ENCODE measurements at places on chromosomes 7 and 10.

- no peak for DNase-seq
These were observed 1.1 kb downstream of the MARVELD1 start for GRCh38 chr10:97714401-97715258.

DNA sequence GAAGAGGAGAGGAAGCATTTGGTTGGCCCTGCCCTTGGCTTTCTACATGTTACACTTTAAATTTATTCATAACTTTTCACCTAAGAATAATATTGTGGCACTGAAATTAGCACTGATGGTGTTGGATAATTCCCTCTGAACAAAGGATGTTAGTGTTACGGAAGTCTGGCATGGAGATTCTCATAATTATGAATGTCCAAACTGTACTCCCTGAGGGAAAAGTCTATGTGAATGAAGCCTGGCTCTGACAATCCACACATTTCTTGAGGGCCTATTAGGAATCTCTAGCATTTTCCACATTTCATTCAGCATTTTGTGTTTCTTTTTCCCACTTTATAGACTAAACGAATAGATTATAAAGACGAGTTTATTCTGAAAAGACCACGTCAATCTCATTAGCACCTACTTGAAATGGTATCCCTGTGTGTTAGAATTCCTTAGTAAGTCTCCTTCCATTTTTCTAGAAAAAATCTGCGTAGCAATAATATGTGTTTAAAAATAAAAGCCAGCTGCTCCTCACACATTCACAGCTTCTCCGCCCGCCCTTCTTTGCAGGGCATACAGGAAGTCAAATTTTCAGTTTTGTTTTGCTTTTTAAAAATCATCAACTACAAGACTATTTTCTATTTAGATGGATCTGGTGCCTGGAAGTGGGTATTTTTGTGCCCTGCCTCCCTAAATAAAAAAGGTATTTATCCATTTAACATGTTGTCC is 131.8 kb upstream of the PALS2 start:
- no peak for DNase-seq

DNA sequence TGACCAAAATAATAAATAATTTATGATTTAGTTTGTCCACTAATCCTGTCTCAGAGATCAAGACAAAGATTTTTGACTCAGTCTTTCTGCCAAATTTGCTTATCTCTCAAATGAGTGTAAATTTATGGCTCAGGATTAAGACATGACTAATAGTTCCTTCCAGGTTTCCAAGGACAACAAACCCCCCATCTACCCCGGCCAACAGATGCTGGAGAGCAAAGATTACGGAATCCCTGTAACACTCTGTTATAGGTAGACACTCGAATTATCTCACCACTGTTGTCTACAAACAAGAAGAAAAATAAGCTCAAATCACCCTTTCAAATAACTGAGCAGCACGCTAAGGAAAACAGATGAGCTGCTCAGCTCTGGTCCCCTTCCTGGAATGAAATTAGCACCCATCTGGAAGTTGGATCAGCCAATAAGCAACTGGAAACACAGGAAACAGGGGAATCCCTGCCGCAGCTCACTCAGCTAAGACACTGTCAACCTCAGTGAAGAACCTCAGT is 56.8 kb upstream of the SVIL start:
- DNase-seq: no peak

DNA sequence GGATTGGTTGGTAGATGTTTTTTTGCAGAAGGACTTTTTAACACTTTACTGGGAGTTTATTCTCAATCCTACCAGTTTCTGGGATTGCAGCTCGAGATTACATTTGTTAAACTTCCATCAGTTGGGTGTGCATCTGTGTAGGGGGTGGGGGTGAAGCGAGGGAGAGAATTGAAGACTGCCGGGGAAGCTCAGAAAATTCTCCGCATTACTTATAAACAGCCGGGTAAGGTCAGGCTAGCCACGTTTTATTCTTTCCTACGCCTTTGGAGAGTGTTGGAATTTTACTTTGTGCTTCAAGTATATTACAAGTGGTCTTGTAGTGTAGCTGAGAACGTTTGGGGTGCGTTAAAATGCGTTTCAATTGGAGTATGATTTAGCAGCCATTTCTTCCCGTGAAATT is 1.1 kb downstream of the PALS2 start:
- DNase-seq: no peak

DNA sequence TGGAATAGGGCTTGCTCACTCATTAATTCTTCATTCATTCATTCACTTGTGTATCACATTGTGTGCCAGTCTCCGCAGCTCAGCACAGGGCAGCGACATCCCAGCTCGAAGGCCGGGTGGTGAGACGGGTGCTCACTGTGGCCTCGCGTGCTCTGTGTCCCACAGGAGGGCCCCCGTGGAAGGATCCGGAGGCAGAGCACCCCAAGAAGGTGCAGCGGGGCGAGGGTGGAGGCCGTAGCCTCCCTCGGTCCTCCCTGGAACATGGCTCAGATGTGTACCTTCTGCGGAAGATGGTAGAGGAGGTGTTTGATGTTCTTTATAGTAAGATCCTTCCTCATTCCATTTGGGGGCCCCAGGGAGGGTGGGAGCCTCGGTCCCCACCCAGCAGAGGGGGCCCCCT is 61.6 kb downstream of the GTF2IRD1 start:
- DNase-seq: no peak

DNA sequence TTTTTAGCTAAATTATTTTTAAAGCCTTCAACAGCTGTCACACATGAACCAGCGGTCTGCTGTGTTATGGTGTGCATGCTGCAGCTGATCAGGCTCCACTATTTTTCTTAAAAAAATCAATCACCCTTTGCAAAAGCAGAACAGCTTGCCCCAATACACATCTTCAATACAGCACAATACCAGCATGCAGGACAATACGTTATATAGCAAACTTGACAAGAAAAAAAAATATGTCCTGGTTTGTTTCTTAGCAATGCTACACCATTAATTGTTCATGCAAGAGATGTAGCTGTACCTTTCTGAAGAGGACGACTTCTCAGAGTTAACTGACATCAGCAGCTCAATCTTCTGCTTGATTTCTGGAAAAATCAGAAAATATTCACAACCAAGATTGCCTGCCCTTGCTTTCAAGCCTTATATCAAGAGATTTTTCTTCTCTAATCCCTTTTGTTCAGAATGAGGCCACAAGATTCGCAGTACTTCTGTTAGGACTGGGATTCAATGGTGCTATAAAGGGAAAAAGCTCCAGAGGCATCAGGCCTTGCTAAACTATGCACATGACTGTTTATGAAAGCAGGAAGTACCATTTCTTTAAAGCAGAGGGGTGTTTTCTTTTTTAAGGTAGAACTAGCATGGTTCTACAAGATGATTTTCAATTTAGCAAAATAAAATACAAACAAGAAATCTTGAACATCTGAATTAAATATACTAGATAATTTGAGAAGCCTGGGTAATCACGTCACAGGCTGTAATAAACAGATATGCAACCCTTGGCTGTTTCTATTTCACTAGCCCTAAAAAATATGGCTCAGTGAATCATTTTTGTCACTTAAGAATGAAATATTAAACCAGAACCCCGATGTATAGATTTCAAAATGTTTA is 120.0 kb downstream of the SRPK2 start:
- DNase-seq: peak; percentile 12

- no peak for DNase-seq
These were observed 91.0 kb downstream of the ANKIB1 start for GRCh38 chr7:92336662-92337340.

DNA sequence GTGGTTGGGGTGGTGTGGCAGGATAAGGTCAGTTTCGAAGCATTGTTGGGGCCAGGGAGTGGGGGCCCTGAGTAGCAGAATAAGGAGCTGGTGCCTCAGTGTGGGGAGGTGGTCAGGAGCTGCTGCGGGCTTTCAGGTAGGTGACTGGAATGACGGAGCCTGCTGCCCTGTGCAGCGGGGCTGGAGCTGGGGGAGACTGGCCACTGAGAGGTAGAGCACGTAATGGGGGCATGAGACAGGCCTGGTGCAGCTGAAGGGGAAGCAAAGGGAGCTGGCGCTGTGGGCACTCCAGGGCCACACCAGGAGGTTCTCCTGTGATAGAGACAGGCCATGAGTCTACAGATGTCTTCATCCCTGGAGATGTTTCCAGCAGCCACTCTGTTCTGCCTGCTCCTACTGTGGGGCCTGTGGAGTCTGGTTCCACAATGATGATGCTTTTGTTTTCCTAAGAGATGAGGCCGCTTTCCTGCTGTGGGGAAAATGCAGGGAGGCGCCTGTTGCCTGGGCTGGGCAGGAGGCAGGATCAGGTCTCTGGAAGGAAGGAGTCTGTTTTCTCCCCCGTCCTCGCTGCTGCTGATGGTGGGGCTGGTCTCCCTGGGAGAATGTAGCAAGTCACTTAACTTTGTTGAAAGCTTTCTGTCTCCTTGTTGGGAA is 31.1 kb downstream of the NUB1 start:
- no peak for DNase-seq

DNA sequence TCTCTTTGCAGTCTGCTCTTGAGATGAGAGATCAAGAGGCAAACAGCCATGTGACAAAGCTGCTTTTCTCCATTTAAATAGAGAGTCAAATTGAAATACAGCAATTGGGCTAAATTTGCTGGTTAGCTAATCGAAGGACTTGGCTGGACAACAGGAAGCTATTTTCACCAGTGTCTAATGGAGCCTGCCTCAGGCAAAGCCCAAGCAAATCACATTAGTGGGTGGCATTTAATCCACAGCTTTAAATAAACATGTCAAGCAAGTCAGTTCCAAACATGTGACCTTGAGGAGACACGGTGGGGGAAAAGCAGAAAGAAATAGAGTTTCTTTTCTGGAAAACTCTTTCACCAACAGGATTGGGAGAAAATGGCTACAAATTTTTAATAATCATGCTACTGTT is 180.5 kb upstream of the AOAH start:
- no peak for DNase-seq

- DNase-seq: no peak
These were observed 34.5 kb upstream of the MEOX2 start for GRCh38 chr7:15720849-15721471.

- no peak for DNase-seq
These were observed 259.3 kb downstream of the ZEB1 start for GRCh38 chr10:31578181-31578852.

- no peak for DNase-seq
These were observed 158.9 kb upstream of the FERD3L start for GRCh38 chr7:19304086-19304485.

- DNase-seq: no peak
These were observed 596.8 kb downstream of the PTPRN2 start for GRCh38 chr7:157990881-157991250.

- no peak for DNase-seq
These were observed 327.1 kb downstream of the GPR158 start for GRCh38 chr10:25501912-25502311.

- DNase-seq: no peak
These were observed 274.0 kb downstream of the DNAJB6 start for GRCh38 chr7:157610671-157611295.

- no peak for DNase-seq
These were observed 64.4 kb downstream of the FBXL13 start for GRCh38 chr7:103010211-103010610.

All from T-helper 2 cell (primary cell).